ENCODE measurements at places on chromosomes 7 and 10. TPM values are rescaled to one million over a fixed set of nuclear protein-coding genes. Genes with fewer than 3 reads are reported as not detected.

Gene CYP2C18
- total RNA-seq: not detected

Gene RNLS
- total RNA-seq: 6.0 TPM

Gene PNLIPRP3
- total RNA-seq: 13.4 TPM

GRCh38 chr7:4068286-4068685, 613.8 kb upstream of the FOXK1 start:
- DNase-seq: no peak

DNA sequence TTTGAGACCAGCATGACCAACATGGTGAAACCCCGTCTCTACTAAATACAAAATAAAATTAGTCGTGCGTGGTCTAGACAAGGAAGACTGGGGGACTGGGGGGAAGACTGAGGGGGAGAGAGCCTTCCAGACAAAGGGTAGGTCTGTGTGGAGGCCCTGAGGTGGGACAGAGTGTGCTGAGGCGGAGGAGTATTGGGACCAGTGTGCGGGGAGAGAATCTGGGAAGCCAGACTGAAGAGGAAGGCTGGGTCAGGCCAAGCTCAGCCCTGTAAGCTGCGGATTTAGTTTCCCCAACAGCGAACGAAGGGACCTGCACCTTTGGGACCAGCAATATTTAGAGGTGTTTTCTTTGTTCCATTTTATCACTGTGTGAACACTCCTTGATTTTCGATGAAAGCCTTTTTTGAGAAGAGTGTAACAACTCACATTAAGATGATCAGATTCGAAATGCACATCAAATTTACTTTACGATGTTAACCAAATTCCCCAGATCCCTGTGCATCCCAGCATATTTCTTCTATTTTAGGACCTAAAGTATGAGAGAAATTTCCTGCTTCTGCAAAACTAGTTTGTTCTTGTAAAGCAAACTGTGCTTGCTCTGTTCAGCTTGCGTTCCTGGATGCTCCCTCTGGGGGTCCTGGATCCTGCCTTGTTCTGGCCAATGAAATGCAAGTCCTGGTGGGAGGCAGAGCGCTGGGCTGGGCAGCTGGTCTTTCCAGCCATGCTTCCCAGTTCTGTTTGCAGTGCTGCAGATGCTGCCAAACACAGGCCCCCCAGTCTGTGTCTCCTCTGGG, 39.4 kb downstream of the PLAU start:
- DNase-seq: no peak

- DNase-seq: no peak
Measured at GRCh38 chr10:111161109-111161874, 84.5 kb downstream of the ADRA2A start.

DNA sequence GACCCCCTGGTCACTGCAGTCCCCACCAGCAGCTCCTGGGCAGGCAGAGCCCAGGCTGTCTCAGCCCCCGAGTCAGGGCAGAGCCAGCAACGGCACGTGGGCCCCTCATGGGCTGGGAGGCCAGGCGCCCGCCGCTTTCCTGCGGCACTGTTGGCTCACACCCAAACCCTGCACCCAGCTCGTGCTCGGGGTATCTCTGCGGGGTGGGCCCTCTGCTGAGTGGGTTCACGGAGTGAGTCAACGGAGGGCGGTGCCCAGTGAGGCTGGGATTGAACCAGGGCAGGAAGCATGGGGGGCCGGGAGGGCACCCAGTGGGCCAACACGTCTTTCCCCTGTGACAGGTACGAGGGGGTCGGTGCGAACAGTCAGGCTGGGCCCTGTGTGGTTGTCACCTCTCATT, 28.9 kb downstream of the ADAP1 start:
- DNase-seq: no peak

DNA sequence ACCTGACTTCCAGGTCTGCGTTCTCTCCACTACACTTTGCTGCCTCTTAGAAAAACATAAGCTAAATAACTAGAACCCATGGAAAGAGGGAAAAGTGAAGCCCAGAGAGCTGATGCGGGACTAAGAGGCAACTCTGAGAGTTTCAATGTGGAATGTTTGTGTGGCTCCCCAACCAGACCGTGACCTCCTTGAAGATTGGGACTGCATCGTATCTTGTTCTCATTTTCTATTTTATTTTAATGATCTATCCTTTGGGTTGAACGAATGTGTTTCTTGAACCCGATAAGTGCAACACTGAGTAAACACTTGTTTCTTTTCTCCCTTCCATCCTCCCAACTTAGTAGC, 77.4 kb downstream of the TPST1 start:
- DNase-seq: no peak

Gene FAM25G
- not detected for total RNA-seq

DNA sequence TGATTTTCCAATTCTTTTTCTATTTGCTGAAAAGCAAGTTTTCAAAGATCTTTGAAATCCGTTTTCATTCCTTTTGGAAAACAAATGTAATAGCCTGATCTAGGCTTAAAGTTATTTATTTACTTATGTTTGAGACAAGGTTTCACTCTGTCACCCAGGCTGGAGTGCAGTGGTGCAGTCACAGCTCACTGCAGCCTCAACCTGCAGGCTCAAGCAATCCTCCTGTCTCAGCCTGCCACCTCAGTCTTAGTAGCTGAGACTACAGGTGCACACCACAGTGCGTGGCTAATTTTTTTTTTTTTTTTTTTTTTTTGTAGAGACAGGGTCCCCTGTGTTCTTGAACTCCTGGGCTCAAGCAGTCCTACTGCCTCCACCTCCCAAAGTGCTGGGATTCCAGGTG, 4.6 kb downstream of the ST7 start:
- no peak for DNase-seq

Gene PNLIPRP1
- not detected for total RNA-seq

GRCh38 chr10:124196659-124197058, 103.3 kb upstream of the CHST15 start:
- DNase-seq: no peak

GRCh38 chr7:94338921-94339371, 55.7 kb upstream of the COL1A2 start:
- DNase-seq: peak; percentile 19

Gene PKD2L1
- not detected for total RNA-seq

GRCh38 chr10:103761075-103761920, 94.1 kb downstream of the SH3PXD2A start:
- DNase-seq: no peak

Gene MLXIPL
- total RNA-seq: 0.32 TPM

DNA sequence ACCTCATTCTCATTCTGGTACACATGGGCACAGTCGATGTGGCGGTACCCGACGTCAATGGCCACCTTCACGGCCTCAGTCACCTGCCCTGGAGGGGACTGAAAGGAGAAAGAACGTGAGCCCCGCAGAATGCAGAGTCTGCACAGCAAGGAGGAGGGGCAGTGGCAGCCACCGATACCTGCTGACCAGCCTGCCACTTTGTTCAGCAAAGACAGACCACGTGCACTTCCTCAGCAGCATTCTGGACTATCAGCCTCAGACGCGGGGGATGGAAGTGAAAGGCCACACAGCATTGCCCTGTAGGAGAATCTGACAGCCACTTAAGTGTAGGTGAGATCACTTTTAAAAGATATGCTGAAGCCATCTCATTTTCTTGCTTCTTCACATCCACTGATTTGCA, 7.2 kb downstream of the AKR1B1 start:
- DNase-seq: no peak

- DNase-seq: peak; percentile 18
Measured at GRCh38 chr7:27172823-27173510, 1.2 kb downstream of the HOXA10 start.

GRCh38 chr7:5699467-5700384, 81.7 kb downstream of the RNF216 start:
- no peak for DNase-seq

Measured in foreskin keratinocyte (primary cell).